ENCODE measurements at places on chromosomes 3 and 15. TPM values are rescaled to one million over a fixed set of nuclear protein-coding genes. Genes with fewer than 3 reads are reported as not detected.

DNAH12 gene
- not detected for polyA plus RNA-seq

SPINK8 gene
- polyA plus RNA-seq, result not detected

DNA sequence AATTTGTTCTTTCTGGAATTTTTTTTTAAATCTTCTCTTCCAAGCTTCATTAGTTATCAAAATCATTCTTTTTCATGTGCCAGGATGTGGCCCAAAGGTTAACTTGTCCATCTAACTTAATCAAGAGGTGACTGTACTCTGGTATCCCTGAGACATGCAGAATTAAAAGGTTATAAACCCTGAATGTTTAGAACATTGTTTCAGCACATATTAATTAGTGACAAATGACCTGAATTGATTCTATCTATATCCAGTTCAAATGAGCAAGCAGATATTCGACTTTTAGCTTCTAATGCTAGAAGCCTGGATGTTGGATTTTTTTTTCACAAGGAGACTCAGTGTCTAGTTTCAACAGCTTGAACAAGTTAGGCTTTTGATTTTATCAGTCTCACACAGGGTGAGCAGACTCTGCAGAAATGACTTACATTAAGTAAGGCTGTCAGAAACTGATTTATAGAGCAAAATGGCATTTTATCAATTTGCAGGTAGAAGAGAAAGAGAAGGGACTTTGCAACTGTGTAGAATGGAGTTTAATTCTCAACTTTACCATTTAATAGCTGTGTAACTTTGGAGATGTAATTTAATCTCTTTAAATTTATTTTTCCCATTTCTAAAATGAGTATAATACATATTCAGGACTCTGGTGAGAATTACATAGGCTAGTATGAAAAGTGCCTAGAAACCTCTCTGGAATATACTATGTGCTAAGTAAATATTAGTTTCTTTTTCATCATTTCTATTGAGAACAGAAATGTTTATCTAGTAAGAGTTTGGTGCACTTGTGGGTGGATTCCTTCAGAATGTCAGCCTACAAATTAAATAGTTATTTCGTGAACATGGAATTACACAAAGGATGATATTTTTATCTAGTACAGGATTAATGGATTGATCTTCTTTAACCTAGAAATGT lies 100.0 kb downstream of the ALCAM start:
- no peak for DNase-seq

DNA sequence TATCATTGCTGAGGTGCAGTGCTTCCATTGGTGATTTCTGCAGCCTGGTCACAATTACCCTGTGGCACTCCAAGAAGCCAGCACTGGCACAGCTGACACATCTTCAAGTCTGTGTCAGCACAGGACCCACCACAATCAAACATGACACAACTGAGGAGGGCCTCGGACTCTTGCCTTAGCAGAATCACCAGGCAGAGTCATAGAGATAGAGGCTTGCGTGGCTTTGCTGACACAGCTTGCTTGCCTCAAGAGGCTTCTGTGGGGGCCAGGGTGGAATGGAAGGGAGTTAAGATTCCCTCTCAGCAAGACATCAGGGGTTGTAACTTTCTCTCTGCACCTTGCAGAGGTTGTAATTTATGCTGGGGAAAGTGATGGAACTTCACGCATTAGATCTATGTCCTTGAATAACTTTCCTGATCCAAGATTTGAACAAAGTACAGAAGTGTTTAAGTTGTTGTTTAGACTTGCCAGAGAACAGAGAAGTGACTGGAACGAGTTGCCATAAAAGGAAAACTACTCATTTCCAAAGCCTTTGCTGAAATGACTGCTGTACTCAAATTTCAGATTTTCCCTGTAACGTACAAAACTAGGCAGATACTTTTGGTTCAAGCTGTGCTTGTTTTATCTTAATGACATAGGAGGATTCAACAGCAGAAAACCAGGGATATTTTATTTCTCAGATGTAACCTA lies 170.7 kb downstream of the DIPK2A start:
- DNase-seq, result no peak

- peak; percentile 1 for DNase-seq
Observed at GRCh38 chr15:28098766-28099554, at the start of gene OCA2. OCA2 (minus strand) TSS chr15:28099315; CDS start chr15:28081874, 17,441 bp downstream.

- no peak for DNase-seq
Observed at GRCh38 chr15:99282586-99282985, 31.3 kb downstream of the LRRC28 start.

DNA sequence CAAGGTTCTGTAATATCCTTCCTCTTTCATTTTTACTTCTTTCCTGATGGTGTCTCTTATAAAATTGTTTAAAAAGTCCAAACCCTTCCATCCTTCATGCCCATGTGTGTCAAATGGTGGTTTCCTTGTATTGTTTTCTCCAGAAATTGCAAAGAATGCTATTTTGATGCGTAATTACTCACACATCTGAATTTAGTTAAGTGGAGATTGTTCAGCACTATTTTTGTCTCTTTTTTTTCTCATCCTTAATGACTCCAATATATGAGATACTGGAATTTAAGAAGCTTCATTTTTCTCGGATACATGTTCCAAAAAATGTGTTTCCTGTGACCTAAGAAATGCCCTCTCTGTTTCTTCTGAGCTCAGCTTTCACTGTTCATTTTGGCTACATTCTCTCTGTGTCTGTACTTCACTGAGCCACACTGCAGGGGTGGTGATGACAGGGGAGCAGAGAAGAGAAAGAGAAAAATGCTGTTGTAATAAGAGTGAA lies 799.8 kb downstream of the DIPK2A start:
- DNase-seq, result no peak

All from CD14-positive monocyte (primary cell).